ENCODE measurements at places on chromosomes 2 and 18.

- DNase-seq, result no peak
Measured at GRCh38 chr2:191401287-191401686, 156.1 kb downstream of the MYO1B start.

- no peak for DNase-seq
Measured at GRCh38 chr2:21231985-21232384, 108.2 kb downstream of the TDRD15 start.

GRCh38 chr2:204753841-204754240 lies 208.6 kb downstream of the PARD3B start:
- DNase-seq, result no peak

- DNase-seq, result peak; percentile 39
Measured at GRCh38 chr18:73724958-73725357, 422.7 kb downstream of the FBXO15 start.

DNA sequence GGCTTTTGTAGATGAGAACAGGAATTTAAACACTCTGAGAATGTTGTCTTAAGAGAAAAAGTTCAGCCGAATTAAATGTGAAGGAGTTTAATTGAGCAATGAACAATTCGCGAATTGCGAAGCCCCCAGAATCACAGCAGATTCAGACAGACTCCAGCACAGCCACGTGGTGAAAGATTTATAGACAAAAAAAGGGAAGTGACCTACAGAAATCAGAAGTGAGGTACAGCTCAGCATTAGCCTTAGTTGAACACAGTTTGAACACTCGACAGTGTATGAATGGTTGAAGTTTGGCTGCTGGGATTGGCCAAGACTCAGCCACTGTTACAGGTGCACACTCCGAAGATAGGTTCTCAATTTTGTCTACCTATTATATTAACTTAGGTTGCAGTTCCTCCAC lies 264.0 kb upstream of the CHST9 start:
- no peak for DNase-seq

- peak; percentile 11 for DNase-seq
Measured at GRCh38 chr2:86298411-86299390, 38.7 kb downstream of the REEP1 start.

DNA sequence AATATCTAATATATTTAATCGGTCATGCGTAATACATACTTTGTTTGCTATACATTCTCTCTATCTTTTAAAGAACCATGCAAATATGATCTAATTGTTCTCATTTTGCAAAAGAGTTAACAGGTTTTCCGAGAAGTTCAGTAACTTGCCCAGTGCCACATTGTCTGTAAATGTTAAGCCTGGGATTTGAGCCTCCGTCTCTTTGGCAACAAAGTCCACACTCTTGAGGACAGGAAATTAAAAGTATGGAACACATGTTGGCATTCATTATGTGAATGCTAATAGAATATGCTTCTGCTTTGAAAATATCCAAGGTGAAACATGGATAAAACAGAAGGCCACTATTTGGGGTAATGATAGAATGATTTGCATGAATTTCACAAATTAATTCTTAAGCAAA lies 85.2 kb downstream of the LRP1B start:
- no peak for DNase-seq

GRCh38 chr2:23599006-23599405 lies 214.0 kb downstream of the KLHL29 start:
- no peak for DNase-seq

GRCh38 chr2:15750822-15751329 lies 159.2 kb downstream of the DDX1 start:
- no peak for DNase-seq
